IMR-90 (cell line): ENCODE measurements at places on chromosomes 7 and 10. TPM values are rescaled to one million over a fixed set of nuclear protein-coding genes. Genes with fewer than 3 reads are reported as not detected.

Gene CUBN
- total RNA-seq: 0.54 and 0.83 TPM in 2 replicates

Gene SNX10
- total RNA-seq: not detected in 2 replicates

Gene FHIP2A
- 16.5 and 21.7 TPM in 2 replicates for total RNA-seq

Gene IFIT5
- 18.1 and 21.7 TPM in 2 replicates for total RNA-seq

Gene KAZALD1
- total RNA-seq: 8.1 and 9.1 TPM in 2 replicates
